ENCODE measurements at places on chromosomes 12 and 14.

- no peak for DNase-seq
Observed at GRCh38 chr12:108583991-108584390, 13.9 kb downstream of the TMEM119 start.

DNA sequence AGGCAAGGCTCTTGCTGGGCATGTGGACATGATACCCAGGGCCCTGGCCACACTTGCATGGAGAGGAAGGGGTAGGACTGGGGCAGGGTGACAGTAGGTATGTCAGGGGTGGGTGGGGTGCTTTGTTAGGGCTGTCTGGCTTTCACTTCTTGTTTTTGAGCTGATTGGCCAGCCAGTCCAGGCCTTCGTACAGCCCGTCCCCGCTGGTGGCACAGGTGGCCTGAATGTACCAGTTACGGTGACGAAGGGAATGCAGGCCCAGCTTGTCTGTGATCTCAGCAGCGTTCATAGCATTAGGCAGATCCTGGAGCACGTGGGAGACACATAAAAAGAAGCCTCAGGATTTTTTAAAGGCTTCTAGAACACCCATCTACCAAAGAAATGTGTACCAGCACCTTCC lies 13.5 kb upstream of the FKBP11 start:
- no peak for DNase-seq

DNA sequence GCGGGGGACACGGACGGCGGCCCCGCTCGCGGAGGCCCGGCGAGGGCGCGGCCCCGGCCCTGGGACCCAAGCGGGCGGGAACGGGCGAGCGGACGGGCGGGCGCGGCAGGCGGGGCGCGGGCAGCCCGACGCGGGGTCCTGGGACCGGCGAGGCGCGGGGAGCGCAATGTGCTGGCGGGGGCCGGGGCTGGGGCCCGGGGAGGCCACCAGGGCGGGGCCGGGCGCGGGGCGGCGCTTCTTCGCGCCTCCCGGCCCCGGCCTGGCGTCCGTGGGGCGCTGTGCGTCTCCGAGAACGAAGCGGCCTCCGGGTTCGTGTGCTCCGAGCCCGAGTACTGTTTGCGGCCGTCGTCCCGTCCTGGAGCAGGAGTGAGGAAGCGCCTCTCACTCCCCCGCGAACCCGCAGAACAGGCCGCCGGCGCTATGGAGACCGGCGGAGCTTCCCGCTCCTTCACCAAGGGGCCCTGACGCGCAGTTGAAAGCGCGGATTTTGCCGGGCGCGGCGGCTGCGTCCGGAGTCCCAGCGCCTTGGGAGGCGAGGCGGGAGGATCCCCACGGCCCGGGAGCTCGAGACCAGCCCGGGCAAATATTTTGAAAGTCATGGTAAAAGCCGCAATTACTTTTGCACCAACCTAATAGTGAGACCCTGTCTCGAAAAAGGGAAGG lies 420 bp upstream of the ANKLE2 start:
- peak; percentile 92 for DNase-seq

DNA sequence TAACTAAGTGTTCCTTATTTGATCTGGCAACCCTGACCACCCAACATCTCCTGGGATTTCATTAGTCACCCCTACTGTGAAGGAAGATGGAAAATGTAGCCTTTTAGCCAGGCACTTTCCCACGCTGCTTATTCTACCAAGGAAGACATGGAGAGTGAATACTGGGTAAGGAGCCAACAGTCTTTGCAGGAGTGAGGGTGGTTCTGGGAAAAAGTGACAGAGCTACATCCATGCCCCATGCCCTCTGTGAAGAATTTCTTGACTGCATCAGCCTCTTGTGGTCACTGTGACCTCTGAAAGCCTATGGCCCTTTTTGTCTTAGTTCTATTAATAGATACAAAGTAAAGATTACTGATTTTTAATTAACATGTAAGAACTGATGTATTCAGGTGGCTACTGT lies 196.0 kb upstream of the EEA1 start:
- no peak for DNase-seq

- DNase-seq = no peak
Observed at GRCh38 chr14:95065411-95065810, 91.9 kb downstream of the DICER1 start.

DNA sequence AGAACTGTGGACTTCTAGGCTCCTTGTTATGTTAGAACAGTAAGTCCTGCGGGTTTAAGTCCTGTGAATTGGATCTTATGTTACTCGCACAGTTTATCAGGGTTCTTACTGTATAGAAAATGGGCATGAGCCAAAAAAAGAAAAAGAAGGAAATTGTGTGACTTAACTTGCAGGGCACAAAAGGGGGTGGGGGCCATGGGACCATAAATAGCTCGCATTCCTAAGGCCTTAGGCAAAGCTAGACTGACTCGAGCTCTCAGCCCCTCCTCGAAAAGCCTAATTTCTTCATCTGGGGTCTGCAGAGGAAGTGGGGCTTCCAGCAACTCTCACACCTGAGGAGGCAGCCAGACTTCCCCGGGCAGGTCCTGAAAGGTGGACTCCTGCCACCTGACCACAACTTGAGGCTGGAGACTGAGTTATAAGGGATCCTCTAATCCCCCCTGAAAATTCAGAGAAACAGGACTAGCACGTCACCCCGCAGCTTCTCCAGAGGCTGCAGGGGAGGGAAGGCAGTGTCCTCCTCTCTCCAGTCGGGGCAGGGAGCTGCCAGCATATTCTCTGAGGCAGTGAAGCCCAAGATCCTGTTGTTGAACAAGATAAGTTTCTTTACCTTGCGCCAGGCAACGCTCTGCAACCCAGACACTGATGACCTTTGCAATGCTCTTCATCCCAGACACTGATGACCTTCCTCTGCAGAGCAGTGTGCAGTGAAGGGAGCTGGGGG lies 280.5 kb downstream of the PCNX1 start:
- DNase-seq = peak; percentile 66

GRCh38 chr12:45737638-45738037 lies 8.1 kb downstream of the ARID2 start:
- DNase-seq = no peak

- no peak for DNase-seq
Observed at GRCh38 chr12:51941011-51941581, 10.4 kb upstream of the ACVR1B start.

DNA sequence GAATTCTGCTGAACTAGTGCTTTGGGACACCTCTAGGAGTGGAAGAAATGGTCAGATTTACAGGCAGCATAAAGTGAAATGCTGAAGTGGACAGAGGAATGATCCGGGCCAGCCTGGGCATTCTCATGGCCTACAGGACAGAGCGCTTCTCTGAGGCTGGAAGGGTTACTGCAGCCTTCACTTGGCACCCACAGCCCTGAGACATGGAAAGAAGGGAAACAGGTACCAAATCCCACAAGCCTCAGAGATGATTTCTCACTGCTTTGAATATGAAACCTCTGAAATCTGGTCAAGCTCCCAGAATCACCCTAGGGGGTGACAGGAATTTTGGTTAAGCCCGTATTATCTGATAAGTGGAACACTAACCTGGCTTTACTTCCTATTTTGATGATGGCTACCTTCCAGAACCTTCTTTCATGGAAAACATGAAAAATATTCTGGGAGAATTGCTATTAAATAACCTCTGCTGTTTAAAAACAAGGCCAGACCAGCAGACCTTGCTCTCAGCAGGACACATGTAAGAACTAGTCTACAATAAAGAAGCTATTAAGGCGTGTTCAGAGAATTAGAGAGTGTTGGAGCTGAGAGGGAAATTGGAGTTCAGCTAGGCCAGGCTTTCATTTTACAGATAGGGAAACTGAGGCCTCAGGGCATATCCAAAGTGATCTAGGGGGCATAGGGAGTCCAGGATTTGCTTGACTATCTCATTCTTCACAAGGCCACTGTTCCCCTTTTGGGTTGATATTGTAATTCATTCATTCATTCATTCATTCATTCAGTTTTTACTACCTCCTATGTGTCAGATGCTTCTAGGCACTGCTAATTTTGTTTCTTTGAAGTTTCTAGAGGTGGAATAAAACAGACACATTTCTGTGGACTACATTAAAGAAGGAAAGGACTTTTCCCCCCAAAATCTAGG lies 281.5 kb downstream of the ZFP36L1 start:
- DNase-seq = no peak

GRCh38 chr14:24988760-24989159 lies 61.2 kb downstream of the STXBP6 start:
- no peak for DNase-seq

DNA sequence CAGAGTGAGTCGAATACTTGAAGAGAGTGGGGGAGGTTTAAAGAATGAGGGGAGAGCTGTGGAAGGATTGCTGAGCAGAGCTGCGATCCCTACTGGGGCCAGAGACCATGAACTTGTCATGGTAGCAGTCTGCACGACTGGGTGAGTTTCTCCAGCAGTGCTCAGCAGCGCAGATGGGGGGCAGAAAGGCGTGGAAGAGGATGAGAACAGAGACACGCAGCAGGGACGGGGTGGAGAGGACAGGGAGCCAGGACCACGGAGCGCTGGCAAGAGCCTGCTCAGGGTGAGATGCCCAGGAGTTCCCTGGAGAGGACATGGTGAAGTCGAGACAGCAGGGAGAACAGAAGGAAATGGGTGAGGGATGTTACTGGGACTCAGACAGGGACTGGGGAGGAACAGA lies 2.1 kb upstream of the AQP6 start:
- no peak for DNase-seq

- no peak for DNase-seq
Observed at GRCh38 chr12:92404259-92404894, 258.7 kb upstream of the BTG1 start.

- DNase-seq = no peak
Observed at GRCh38 chr12:125163148-125163547, 97.9 kb downstream of the AACS start.

GRCh38 chr12:65529106-65529505 lies 250.6 kb downstream of the MSRB3 start:
- DNase-seq = no peak

- DNase-seq = peak; percentile 85
Observed at GRCh38 chr12:75977952-75978671, 53.5 kb downstream of the PHLDA1 start.

GRCh38 chr12:119544765-119545625 lies 48.6 kb upstream of the TMEM233 start:
- DNase-seq = peak; percentile 57

GRCh38 chr12:67154901-67155300 lies 114.3 kb upstream of the CAND1 start:
- DNase-seq = no peak

- DNase-seq = no peak
Observed at GRCh38 chr14:58598028-58598803, 39.5 kb upstream of the DACT1 start.

DNA sequence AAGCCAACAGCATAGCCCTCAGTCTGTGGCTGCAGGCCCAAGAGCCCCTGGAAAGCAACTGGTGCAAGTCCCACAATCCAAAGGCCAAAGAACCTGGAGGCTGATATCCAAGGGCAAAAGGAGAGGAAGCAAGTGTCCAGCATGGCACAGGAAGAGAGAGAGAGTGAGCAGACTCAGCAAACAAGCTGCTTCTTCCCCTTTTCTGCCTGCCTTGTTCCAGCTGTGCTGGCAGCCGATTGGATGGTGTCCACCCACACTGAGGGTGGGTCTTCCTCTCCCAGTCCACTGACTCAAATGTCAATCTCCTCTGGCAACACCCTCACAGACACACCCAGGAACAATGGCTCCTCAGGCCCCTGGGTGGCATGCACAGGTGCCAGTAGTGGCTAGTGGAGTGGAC lies 33.5 kb downstream of the SMCO2 start:
- no peak for DNase-seq

GRCh38 chr14:51012055-51012454 lies 67.8 kb upstream of the PYGL start:
- no peak for DNase-seq

DNA sequence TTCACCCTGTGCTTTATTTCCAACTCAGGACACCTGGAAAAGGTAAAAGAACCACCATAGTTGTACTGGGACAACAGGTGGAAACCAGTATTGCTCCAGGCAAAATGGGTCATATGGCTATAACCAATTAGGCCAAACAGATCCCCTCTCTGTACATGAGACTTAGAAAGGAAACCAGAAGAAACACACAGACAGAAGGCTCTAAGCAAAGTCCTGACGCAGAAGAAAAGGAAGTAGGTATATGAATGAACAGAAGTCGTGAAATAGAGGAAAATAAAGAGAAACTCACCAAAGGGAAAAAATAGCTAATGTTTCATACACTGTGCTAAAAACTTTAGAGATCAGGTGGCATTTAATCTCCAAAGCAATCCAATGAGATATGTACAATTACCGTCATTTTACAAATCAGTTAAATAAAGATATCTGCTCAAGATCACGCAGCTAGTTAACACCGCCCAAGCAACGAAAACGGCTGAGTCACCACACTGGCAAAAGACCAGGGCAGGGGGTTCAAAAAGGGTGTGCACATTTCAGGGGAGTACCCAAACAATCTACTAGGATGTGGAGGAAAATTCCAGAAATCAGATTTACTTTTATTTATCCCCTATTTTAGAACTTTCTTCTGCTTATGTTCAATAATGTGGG lies 82.3 kb downstream of the ITPR2 start:
- DNase-seq = no peak

- DNase-seq = no peak
Observed at GRCh38 chr12:6603095-6603567, 4.0 kb downstream of the CHD4 start.

DNA sequence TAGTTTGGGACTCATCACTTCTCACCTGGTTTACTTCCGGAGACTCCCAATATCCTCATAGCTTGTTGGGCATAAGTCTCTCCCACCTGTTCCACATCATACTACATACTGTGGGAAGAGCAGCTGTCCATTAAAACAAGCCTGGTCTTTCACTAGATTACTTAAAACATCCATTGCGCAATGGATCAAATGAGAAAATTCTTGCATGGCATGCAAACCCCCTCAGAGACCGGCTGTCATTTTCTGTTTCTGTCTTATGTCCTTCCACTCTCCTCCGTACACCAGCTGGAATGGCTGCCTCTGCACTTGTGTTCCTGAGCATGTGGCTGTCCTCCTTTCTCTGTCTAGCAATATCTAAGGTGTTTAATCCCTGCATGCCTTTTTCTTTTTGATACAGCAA lies 265.6 kb downstream of the TMEM117 start:
- DNase-seq = no peak

GRCh38 chr12:50925342-50925651 lies 27.0 kb upstream of the HIGD1C start:
- DNase-seq = no peak

- DNase-seq = no peak
Observed at GRCh38 chr14:27845241-27845850, 921.2 kb upstream of the FOXG1 start.

DNA sequence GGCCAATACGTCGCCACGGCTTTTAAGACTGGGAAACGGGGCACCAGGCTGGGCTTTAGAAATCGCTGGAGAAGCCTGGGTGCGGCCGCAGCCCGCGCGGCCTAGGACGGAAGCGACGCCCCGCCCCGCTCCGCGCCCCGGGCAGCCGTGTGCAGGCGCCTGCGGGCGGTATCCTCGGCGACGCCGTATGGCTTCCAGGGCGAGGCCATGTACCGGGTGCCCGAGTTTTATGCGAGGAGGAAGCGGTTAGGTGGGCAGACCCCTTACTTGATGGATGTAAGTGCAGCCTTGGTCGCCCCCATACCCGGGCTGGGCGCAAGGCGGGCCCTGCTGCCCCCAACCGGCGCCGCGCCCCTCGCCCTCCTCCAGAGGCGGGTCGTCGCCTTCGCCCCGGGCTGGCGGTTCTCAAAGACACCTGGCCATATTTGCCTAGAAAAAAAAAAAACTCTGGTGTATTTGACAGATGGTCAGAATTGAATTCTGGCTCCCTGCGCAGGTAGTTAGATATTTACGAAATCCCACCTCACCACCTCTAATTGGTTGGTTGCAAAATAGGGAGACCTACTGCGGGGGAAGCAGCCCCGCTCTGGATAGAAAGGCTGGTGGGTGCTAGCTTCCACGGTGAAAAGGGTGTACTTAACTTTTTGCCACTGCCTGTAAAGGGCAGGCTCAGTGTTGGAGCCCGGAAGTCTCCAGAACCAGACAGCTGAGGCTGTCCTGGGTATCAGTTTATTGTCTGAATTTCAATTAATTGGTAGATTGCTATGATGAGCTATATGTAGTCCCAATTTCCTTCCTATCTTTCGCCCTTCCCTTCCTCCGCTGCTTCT lies at the start of gene PPP1R36:
TSS of gene PPP1R36 (plus strand) at position 171 of the 830 bp plus-strand sequence. CDS start at position 208, 37 bp downstream.
- no peak for DNase-seq

All from HTR-8/SVneo (cell line).